ENCODE measurements at places on chromosomes 2 and 18. TPM values are rescaled to one million over a fixed set of nuclear protein-coding genes. Genes with fewer than 3 reads are reported as not detected.
A peak's percentile ranks its signal among the peaks of the same experiment; 100 is the strongest.

- DNase-seq = no peak
Measured at GRCh38 chr18:73942081-73942625, 205.5 kb downstream of the FBXO15 start.

- DNase-seq = no peak
Measured at GRCh38 chr2:206784559-206785353, 19.4 kb downstream of the FASTKD2 start.

DNA sequence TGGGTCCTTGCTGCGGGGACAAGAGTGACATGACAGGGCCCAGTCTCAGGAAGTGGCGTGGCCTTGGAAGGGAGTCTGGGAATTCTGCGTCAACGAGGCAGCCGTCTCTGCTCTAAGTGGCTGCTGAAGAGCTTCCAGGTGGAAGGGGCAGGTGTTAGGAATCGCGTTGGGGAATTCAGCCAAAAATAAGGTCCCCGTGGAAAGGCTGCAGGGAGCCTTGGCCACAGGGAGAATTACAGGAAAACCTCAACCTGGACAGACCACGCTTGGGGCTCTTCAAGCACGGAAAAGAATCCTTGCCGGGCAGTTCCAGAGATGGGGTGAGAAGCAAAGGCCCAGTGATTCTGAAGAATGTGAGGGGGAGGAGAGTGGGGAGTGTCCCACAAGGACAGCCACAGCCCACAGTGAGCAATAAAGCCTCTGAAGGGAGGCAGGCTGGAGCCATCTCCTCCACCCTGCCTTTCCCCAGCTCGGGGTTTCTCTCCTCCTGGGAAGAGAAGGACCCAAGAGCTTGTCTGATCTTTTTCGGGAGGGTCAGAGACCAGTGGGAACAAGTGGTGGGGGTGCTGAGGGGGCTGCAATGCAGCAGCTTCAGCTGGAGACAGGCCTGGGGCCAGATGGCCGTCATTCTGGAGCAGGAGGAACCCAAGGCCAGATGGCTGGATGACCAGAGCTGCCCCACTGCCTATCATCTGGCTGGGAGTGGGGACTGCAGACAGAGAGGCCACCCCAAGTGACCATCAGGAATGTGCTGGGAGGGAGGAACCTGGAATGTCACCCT is 106.4 kb upstream of the SMAD2 start:
- no peak for DNase-seq

DNA sequence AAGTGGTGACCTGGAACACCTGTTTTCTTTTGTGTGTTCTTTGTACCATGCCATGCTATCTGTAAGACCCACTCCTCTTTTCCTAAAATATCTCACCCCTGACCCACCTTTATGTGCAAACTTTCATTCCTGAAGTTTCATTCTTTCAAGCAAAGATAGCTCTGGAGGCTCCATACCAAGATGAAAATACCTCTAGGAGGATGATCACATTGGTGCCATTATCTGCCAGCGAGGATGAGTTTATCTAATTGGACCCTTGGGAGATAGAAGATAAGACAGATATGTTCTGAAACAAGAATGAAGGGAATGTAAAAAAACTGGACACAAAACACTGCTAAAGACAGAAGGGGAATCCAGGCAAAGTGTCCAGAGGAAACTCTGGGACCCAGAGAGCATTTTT is 24.1 kb downstream of the BOD1L2 start:
- DNase-seq = no peak

RBKS gene
- 10.3 TPM for total RNA-seq

DNA sequence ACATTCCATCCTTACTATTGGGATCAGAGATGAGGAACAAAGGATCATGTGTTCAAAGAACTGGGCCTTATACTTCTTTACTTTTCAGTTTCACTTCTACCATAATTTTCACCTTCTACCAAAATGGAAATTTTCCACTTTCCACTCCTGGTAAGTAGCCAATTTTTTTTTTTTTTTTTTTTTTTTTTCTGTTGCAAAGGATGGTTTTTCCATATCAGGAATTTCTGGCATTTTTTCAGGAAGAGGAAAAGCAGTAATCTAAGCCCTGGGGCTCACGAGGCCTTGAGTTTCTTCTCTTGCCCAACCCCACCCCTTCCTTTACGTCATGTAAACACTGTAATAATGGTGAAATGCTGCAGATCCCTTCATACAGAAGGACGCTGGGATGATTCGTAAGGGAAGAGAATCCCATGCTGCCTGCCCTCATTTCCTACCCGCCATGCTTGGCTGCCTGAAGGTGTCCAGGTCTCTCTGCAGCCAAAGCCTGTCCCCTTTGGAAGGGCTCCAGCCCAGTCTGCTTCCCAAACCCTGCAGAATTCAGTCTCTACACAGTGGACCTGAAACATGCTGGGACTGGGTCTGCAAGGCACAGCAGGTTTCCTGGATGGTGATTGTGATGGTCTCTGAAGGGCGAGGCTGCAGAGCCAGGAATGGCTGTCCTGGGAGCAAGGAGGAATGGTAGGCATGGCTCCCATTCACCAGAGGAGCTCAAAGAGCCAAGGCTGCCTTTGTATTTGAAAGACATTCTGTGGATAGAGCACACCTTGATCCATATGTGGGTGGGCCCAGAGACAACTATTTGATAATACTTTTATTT is 57.0 kb downstream of the EFR3B start:
- DNase-seq = peak; percentile 4

CNGA3 gene
- 0.20 TPM for total RNA-seq

TLX2 gene
- 0.51 TPM for total RNA-seq

All from mucosa of descending colon (tissue), 3 donors.